ENCODE measurements at places on chromosomes 7 and 10.

DNA sequence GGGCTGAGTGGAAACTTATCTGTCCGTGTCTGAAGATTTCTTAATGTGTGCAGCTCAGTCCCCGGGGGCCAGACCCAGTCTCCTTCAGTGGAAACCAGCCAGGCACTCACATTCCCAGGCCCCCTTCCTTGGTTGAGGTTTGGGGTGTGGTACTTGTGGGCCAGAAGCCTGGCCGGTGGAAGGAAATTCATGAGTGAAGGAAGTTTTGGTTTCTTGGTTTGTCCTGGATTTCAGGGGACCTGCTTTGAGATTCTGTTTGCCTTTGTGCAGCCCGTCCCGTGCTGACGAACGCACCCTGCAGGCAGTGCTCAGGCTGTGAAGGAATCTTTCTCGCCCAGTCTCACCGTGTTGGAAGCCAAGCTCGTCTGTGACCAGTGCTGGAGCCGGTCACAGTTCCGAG is 2.9 kb downstream of the INPP5A start:
- peak; percentile 50 for DNase-seq

- DNase-seq = no peak
Observed at GRCh38 chr7:40162516-40162915, 27.7 kb downstream of the SUGCT start.

DNA sequence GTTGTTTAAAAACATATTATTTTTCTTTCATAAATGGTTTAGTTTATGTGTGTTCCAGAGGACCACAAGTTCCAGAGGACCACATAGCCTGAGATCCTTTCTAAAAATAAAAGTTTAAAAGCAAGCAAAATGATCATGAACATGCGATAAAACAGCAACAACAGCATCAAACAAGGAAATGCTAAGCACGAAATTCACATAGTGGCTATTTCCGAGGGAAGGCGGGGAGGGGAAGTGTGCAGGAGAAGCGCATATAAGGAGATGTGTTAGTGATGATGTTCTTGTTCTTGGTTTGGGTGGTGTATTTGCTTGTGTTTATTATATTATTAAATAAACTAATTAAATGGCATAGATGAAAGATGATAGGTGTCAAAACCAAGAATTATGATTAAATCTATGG is 1.2 kb downstream of the TBATA start:
- no peak for DNase-seq

- peak; percentile 6 for DNase-seq
Observed at GRCh38 chr7:35256256-35257175, 2.6 kb upstream of the TBX20 start.

DNA sequence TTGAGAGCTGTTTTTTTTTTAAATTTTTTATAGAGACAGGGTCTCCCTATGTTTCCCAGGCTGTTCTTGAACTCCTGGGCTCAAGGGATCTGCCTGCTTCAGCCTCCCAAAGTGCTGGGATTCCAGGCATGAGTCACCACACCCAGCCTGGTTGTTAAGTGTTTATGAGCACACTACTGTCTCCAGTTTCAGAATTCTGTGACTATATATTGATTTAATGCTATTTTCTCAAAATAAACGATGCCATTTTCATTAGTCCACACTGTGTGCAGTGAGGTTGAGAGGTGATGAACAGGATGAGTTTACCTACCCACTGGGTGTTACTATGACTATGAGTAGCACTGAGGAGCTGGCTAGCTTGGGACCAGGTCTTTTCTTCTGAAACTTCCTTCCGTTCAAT is 110.9 kb upstream of the FAM180A start:
- DNase-seq = peak; percentile 18

- no peak for DNase-seq
Observed at GRCh38 chr10:18313626-18314025, 173.4 kb downstream of the CACNB2 start.

- no peak for DNase-seq
Observed at GRCh38 chr10:97522071-97522470, 23.3 kb downstream of the UBTD1 start.

DNA sequence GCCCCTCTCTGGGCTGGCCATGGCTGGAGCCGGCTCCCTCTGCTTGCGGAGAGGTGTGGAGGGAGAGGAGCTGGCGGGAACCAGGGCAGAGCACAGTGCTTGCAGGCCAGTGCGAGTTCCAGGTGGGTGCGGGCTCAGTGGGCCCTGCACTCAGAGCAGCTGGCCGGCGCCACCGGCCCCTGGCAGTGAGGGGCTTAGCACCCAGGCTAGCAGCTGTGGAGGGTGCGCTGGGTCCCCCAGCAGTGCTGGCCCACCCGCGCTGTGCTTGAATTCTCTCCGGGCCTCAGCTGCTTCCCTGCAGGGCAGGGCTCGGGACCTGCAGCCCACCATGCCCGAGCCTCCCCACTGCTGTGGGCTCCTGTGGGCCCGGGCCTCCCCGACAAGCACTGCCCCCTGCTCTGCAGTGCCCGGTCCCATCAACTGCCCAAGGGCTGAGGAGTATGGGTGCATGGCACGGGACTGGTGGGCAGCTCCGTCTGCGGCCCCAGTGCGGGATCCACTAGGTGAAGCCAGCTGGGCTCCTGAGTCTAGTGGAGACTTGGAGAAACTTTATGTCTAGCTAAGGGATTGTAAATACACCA is 61.2 kb upstream of the AGR3 start:
- DNase-seq = no peak

- DNase-seq = no peak
Observed at GRCh38 chr10:63155388-63156020, 22.4 kb downstream of the NRBF2 start.

Data from astrocyte of the spinal cord (primary cell).